Caudate nucleus (tissue), 63 donors: ENCODE measurements at places on chromosomes 11 and 22.

DNA sequence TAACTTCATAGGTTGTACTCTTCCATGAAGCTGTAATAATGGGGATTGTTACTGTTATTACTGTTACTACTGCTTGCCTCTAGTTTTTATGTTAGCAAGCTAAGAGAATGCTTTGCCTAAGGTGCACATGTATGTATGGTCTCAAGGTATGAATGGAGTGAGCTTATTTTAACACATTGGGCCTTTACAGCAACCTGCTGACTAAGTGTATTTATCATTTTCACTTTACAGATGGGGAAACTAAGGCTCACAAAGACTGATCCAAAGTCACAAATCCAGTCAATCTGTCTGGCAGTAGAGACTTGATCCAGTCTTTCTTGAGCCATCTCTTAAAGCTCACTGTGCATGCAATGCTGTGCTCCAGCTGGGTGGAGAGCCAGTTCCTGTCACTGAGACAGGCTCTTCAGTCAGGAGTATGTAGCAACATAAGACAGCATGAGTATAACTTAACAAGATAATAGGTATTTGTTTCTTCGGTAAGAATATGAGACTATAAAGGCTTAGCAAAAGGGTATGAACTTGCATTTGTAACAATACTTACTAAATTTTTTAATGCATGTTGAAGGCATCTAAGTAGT, 66.5 kb downstream of the PPP2R1B start:
- DNase-seq: no peak

DNA sequence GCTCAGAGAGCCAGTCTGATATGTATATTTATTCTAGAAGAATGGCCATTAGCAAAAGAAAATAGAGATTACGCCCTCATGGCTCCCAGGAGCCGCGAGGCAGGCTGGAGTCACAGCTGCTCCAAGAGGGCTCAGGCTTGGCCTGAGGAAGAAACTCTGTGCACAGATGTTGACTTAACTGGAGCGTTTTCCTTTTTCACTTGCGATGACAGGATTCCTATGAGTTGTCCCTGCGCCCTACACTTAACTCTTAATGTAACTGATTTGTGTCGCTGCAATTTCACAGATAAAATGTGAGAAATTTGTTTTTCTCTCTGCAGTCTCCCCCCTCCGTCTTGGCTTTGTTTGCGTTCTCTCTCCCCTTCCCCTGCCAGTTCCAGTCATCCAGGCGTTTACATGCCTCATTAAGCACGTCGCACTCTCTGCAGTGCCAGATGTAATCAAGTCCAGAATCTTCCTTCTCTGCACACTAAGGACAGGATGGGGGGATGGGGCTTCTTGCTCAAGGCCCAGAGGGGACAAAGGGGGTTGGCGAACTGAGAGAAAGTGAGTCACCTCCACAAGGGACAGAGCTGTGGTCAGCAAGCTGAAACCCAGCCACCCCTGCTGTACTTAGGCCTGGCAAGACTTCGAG, 1060.1 kb downstream of the NTM start:
- DNase-seq: no peak

GRCh38 chr11:68694431-68695297, 10.3 kb downstream of the GAL start:
- DNase-seq: no peak

DNA sequence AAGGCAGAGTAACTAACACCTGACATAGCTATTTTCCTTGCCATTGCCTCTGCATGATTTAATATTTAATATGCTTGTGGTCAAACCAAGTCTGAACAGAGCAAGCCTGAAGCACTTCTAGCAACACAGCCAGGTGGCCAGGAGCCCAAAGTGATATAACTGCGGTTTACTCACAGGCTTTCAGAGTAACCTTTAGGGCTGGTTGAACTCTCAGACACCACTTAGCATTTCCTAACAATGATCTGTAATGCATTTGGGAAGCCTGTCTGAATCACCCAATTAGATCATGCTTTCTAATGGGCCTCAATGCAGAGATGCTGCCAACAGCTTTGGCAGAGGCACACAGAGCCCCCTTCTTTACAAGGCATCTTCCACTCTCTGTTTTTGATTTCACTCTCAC, 96.1 kb downstream of the FDX1 start:
- DNase-seq: no peak

GRCh38 chr22:49525801-49526535, 301.7 kb downstream of the BRD1 start:
- peak; percentile 10 for DNase-seq

DNA sequence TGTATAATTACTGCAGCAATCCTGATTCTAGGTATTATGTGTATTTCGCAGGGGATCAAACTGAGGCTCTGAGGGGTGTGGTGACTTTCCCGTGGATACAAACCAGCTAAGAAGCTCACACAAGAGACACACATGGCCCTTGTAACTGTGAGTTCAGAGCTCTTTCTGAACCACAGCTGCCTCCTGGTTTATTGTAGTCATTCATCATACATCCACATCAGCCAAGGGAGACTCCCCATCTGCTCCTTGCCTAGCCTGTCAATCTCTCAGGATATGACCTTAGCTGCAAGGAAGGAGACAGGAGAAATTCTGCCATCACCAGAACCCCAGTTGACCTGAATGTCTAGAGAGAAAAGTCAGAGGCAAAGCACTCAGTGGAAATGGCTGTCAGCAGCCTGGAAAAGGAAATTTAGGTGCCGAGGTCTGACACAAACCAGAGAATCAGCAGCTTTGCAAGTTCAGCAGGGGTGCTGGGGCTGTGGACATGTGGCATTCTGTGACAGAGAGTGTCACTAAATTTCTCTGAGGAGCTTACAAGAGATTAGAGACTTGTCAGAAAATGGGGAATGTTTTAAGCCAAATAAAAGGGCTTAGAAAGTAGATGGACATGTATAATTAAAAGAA, 209.5 kb downstream of the AASDHPPT start:
- DNase-seq: no peak

DNA sequence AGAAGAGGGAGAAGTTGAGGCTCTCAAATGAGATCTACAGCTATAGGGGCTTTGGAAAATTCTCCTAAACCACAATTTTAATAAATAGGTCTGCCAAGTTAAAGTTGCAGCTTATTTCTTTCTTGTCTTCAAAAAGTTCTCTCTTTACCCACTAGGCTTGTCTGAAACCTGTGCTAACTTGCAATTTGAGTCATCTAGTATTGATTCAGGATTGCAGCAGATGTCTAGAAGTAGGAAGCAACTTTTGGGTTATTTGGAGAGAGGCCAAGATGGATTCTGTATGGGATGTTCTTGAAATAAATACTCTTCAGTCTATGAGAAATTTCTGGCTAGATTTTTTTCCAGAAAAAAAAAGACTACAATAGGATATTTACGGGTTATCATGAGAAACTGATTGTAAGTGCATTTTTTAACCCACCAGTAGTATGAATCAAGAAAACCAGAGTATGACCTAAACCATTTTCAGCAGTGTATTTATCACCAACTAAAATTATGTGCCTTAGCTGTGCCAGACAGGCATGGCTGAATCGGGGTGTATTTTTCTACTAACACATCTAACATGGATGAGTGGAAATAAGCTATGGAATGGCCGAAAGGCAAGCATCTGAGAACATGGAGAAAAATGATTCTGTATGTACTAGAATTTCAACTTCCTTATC, 4.9 kb upstream of the RAB38 start:
- no peak for DNase-seq

- DNase-seq: no peak
Measured at GRCh38 chr11:72026090-72026489, 27.4 kb downstream of the IL18BP start.

DNA sequence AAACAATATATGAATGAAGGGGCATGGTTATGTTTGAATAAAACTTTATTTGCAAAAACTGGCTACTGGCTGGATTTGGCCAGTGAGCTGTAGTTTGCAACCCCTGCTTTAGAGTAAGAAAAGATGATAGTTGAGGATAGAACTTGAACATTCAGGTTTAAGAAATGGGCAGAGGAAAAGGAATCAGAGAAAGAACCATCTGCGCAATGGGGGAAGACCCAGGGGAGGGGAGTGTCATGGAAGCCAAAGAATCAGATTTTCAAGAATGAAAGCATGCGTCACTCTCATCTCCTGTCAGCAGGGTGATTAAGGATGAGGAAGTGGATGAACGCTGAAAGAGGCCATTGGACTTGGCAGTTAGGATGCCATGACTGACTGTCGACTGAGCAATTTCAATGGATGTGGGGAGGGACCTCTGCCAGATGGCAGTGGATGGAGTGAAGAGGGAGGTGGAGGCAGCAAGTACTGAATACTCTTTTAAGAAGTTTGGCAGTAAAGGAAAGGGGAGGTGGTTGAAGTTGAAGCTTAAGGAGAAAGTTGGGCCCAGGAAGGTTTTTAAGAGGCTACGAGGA, 21.2 kb downstream of the FAT3 start:
- peak; percentile 8 for DNase-seq

GRCh38 chr11:85627332-85627997, at the start of gene DLG2:
DLG2 (minus strand) TSS chr11:85627344.
- DNase-seq: peak; percentile 44

- no peak for DNase-seq
Measured at GRCh38 chr11:2287091-2287490, 14.6 kb downstream of the C11orf21 start.

DNA sequence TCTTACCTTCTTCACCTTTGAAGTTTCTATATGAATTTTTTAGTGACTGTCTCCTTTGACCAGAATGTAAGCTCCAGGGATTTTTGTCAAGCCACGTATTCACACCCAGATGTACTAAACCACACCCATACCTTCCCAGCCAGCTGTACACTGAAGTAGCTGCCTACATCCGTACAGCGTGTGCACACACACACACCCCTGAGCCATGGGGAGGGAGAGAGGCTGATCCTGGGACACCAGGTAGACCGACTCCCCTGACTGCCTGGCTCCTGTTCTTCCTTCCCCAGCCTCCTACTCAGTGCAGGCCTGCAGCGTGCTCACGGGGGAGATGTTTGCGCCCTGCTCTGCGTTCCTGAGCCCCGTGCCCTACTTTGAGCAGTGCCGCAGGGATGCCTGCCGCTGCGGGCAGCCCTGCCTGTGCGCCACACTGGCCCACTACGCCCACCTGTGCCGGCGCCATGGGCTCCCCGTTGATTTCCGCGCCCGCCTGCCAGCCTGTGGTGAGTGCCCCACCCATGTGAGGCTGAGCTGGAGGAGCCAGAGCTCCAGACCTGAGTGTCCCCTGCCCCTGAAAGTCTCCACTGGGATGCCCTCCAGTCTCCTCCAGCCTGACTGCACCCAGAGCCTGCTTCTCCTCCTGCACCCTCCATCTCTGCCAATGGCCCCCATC, 25.9 kb downstream of the OTOG start:
- DNase-seq: no peak

DNA sequence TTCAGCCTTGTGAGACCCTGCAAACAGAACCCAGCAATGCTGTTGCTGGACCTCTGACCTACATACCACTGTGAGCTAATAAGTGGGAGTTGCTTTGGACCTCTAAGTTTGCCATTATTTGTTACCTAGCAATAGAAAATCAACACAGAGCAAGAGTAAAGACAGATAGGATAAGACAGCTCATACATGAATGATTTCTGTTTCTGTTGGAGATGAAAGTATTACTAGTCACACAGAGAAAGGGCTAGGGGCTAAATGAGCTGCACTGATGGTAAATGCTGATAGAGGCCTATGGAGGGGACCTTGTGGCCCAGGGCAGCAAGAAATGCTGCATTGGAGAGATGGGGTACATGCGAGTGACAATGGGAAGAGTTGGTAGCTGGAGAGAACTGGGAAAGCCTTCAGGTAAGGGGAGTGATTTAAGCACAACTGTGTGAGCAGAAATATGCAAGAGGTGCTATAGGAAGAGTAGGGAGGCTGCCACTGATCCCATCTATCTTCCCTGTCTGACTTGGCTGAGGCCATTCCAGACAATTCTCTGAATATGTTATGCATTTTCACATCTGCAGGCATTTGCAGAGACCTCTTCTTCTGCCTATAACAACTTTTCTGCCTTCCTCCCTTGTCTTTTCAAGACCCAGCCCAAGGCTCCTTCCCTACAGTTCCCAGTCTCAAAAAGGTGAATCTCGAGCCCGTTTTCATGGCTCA, 46.1 kb upstream of the SYN3 start:
- no peak for DNase-seq

DNA sequence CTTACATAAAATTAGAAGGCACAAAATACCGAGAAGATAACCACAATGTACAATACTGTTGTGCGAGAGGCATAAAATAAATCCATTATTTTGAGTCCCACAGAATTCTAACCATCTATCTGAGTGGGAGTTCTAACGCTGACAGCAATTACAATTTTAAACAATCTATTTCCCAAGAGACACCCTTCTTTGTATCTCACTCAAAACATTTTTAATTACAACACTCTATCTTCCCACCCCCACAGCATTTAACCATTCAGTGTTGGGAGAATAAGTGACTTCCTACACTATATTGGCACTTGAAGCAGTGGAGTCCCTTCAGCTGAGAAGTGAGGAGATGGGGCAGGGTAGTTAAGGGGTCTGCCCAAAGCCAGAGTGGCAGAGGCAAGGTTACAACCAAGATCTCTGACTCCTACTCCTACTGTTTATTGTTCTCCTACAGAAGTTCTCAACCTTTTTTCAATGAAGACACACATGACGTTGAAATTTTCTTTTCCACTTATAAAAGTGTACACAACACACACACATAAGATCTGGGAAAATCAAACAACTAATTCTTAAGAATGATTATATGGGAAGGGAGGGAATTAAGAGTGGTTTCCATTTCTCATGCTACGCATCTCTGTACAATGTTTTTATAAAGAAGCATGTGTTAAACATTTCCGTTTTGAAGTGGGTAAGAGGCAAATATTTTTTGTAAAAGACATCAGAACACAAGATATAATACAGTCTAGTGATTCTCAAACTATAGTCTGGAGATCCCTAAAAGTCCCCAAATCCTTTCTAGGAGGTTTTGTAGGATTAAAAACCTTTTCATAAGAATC, 10.9 kb downstream of the SLC25A17 start:
- no peak for DNase-seq

DNA sequence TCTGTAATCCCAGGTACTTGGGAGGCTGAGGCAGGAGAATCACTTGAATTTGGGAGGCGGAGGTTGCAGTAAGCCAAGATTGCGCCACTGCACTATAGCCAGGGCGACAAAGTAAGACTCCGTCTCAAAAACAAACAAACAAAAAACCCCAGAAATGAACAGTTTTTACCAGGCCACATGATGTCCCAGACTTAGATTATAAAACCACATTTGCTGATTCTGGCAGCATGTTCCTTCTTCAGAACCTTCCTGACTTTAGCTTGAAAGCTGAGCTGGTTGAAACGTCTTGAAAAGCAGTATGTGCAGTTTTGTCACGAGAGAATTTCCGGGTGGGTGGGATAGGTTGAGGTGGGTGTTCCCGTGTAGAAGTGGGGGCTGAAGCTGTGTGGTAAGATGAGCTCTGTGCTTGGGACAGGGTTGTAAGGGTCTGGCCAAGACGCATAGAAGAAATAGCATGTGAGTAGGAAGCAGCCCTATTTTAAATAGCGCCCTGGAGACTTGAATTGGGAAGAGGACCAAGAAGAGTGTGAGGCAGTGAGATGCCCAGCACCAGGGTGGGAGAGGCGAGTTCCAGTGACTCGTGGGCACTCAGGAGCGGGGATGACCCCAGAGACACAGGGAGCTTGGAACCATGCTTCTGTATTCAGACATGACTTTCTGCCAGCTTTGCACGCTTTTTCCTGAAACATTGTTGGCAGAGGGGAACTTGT, 7.6 kb downstream of the AP2A2 start:
- no peak for DNase-seq
